ENCODE measurements at places on chromosomes 3 and 15.

DNA sequence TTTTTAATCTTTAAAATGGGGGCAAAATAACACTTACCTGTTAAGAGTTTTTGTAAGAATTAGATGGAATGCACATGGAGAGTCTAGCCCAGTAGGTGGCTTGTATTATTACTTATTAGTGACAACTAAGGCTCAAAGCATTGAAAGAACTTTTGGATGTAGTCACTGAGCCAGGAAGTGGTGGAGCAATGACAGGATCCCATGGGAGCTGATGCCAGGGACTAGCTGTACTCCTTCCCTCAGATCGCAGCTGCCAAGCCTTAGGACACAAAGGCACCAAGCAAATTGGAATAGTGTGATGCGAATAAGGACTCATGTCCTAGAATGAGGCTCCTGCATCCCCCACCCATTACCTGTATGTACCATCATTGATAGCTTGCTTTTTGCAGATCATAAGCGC lies 370.4 kb upstream of the RGMA start:
- DNase-seq: no peak

GRCh38 chr3:127064391-127065137 lies 81.6 kb downstream of the PLXNA1 start:
- DNase-seq: no peak

- DNase-seq: no peak
These were observed 482.5 kb downstream of the FOXP1 start for GRCh38 chr3:71101014-71101413.

DNA sequence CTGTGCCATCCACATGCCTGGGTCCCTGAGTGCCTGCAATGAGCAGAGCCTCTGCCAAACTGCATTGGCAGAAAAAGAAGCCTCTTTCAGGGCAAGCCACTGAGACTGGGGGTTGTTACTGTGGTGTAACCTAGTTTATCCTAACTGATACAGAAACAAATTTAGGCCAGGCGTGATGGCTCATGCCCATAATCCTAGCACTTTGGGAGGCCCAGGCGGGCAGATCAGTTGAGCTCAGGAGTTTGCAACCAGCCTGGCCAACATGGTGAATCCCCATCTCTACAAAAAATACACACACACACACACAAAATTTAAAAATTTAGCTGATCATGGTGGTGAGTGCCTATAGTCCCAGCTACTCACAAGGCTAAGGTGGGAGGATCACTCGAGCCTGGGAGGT lies 221.6 kb downstream of the TBC1D2B start:
- DNase-seq: no peak

DNA sequence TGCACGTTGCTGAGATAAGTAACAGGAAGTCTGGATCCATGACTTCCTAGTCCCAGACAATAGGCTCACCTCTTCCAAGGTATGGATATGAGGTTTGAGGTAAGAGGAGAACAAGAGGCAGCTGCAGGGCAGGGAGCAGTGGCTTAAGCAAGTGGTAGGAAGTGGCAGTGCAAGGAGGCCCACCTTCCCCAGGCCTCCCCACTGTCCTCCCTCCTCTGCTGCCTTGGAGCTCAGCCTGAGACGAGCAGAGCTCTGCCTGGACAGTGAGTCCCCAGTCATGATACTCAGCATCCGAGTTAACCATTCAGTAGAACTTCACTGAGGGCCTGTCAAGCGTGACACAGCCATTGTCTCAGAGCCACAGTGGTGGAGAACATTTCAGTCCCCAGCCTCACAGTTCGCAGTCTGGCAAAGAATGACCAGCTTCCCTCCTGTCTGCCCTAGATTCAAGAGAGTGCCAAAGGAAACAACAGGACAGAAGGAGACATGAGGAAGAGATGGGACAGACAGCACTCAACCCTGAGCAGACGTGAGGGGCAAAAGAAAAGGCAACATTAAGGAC lies 41.4 kb upstream of the BOC start:
- DNase-seq: no peak

GRCh38 chr3:69209413-69209812 lies 87.0 kb upstream of the LMOD3 start:
- DNase-seq: no peak

DNA sequence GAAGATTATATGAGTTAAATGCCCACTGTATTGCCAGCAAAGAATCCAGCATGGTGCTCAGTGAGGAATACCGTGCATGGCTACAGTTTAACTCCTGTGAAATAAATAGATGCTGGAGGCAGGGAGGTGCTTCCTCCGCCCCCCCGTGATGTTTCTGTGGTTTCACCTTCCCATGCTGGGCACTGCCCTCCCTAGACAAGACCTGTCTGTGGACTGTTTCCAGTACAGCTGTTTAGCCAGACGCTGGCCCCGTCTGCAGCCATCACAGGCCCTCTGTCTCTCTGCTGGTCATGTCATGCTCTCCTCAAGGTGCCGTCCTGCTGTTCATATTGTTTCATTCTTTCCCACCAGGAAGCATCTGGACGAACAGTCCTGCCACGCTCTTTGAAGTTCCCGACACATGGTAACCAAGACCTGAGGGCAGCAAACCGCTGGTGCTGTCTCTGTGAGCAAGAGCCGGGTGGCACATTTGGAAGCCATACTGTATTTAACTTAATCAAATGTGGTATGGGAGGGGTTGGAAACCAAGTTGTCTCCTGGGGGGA lies 31.4 kb downstream of the GOLGA8S start:
- DNase-seq: no peak

- DNase-seq: no peak
These were observed 118.7 kb downstream of the CACNA1D start for GRCh38 chr3:53613125-53613524.

GRCh38 chr15:98713585-98714001 lies 65.3 kb downstream of the IGF1R start:
- DNase-seq: no peak

DNA sequence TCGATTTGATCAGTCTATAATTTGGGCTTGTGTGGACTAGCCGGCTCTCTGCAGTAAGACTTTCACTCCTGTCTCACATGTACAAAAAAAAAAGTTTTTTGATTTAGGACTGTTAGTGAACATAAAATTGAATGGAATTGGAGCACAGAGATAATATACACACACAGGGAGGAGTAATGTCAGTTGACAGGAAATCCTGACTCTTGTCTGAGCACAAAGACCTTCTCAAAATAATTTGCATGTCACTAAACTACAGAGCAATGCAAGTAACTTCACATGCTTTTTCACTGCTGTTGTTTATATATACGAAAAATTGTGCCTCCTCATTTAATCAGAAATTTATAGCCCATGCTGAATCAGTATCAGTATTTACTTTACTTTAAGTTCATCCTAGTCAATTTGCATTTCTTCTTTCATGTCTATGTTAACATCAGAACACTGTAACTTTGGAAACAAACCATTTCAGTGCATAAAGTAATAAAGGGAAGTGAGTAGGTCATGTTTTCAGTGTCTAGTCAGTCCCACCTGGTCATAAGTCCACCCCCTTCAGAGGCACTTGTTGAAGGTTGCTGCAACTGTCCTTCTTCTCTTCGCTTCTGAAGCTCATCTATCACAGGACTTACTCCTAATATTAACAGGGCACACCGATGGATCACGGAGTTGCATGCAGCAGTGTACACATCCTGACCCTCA lies 115.8 kb downstream of the FBXL22 start:
- DNase-seq: no peak

DNA sequence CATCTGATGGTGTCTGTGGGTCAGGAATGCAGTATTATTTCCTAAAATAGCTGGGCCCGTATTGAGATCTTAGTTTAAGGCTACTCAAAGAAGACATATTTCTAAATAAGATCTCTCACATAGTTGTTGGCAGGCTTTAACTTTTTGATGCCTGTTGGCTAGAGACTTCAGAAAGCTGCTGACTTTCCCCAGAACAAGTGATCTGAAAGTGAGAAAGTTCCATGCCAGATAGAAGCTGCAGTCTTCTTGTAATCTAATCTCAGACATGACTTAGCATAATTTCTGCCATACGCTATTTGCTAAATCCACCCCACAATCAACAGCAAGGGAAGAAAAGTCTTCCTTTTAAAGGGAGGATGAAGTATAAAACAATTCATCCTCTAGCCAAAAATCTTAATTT lies 867.1 kb downstream of the IGSF11 start:
- no peak for DNase-seq

DNA sequence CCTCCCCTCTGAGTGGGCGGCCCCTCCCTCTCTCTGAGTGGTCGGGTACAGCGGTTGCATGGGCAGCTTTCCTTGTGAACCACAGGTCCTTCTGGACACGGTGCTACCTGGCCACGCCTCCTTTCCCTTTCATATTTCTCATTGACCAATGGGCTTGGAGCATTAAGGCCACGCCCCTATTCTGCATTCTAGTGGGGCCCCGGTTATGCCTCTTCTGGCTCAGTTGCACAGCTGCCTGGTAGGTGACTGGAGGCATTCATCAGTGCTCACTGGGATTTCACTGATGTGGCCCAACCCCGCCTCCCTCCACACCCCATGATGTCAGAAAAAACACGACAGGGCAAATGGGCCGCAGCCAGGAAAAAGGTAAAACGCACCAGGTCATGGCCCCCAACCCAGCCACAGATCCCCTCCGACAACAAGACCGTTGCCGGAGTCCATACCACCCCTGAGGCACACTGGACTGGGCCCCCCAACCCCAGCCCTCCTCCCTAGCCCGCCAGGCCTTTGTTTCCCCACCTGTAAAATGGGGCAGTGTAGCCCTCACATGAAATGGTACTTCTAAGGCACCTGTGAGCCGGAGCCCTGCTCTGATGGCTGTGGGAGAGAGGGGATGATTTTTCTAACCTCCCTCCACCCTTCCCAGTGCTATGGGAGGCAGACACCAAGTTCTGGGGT lies 26.3 kb downstream of the NGRN start:
- no peak for DNase-seq

DNA sequence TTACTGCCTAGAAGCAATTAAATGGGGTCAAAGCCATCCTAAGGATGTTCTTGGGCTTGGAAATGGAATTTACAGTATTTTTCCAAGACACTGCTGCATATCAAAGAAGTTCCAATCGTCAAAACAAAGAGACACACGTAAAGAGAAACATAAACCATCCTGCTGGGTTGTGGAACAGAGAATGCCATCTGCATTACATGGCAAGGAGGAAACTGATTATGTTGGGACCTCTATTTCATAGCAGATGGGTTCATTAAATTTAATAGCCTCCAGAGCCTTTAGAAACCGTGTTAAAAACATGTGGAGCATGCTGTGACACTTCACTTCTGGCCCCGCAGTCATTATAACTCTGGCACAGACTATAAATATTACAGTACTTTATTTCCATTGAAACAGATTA lies 154.6 kb downstream of the LRTM1 start:
- no peak for DNase-seq

- no peak for DNase-seq
These were observed 4.7 kb upstream of the CALML4 start for GRCh38 chr15:68209735-68210408.
